ENCODE measurements at places on chromosomes 3 and 15. TPM values are rescaled to one million over a fixed set of nuclear protein-coding genes. Genes with fewer than 3 reads are reported as not detected.

RHOV gene
- total RNA-seq = not detected

CHDH gene
- 3.7 TPM for total RNA-seq

SENP2 gene
- total RNA-seq = 30.6 TPM

SAMMSON gene
- not detected for total RNA-seq

DNA sequence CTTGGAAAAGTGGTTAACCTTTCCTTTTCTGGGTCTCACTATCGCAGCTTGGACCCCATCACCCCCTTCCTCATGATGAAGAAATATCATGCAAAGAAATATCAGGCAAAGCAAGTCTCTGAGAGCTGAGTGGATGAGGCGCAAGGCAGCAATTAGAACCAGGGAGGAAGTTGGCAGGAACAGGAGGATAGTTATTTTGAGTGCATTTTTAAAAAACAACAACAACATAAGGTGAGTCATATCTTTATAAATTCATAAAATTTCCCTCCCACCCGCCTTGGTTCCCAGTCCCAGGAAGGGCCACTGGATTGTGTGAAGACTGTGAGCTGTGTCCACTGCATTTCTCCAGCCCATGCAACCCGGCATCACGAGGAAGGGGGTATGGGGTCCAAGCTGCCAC, 316.9 kb upstream of the TLE3 start:
- no peak for DNase-seq

DNA sequence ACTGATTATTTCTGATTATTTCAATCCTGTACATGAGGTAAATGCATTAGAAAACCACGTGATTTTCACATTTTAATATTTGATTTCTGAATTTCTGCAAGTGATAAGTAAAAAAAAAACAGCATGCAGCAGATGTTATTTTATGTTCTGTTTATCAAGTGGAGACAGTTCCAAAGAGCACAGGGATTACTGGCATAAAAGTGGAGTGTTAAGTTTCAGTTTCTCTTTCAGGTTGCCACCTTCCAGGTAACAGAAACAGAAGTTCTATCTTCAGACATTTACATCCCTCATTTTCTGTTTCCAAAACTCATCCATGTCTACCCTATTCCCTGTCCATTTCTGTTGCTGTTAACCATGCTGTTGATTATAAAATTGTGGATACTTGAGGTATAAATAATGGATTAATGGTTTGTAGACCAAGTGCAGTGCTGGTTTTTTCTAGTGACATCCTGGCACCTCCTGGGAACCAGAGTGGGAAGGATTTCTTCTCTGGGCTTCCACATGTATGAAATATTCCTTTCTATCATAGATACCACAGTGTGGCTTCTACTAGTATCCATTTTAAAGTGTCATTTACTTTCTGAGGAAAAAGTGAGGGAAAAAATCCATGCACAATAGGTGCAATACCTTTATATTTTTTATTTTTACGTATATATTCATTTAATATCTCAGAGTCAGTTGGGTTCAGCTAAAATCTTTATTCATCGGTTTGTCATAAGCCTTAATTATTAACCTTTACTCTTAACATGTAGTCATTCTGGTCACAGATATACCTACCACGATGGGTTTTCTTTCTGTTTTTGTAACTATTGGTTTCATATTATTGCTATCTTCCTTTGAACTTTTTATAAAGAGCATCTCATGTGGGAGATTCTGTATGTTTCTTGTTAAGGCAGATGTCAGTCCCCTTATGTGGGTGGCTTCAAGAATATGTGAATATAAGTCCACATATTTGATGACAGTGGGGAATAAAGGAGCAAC, 1010.0 kb downstream of the SQOR start:
- DNase-seq = no peak

GRCh38 chr15:39530480-39531342, 50.2 kb upstream of the THBS1 start:
- DNase-seq = no peak

DNA sequence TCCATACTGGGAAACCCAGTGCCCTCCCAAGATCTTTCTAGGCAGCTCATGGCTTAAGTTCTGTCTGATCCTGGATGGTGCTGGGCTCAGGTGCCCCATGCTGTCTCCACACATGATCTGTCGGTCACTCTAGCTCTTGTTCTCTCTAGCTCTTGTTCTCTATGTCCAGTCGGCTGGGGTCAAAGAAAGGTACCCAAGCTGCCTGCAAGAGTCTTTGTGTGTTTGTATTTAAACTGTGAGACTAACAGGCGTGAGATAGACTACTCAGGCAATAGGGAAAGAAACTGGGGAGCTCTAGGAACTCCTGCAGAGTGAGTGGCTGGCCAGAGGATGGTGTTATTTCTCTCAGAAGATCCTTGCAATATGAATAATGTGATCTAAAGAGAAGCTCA, 40.2 kb downstream of the GPR156 start:
- no peak for DNase-seq

- DNase-seq = peak; percentile 42
Measured at GRCh38 chr15:39549912-39550311, 31.0 kb upstream of the THBS1 start.

- DNase-seq = no peak
Measured at GRCh38 chr15:66955001-66955516, 110.3 kb upstream of the SMAD3 start.

DNA sequence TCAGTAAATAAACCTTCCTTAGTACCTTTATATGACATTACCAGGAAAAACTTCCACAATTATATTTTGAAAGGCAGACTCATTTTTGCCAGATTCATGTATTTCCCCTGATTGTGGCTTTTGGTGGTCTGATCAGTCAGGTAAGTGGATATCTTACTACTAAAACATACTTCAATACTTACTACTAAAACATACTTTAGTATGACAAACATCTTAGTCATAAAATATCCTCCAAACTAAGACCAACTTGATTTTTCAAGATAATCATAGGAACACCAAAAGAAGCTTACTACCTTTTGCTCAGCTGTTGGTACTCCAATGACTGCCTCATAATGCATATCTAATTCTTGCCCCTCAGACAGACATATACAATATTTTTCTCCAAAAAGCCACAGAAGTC, 9.3 kb downstream of the TJP1 start:
- DNase-seq = no peak

DNA sequence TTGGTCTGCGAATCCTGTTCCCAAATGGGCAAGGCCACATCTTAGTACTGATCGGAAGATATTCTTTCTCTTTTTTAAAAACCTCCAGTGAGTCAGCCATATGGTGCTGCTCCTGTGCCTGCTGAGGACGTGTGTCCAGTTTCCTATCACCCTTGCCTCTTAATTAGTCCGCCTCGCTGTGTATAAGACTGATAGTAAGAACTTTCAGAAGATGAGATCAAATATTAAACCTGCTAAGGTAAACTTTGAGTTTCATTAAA, 612 bp downstream of the UBA5 start:
- no peak for DNase-seq

- DNase-seq = no peak
Measured at GRCh38 chr3:4734454-4734853, 241.3 kb downstream of the ITPR1 start.

DNA sequence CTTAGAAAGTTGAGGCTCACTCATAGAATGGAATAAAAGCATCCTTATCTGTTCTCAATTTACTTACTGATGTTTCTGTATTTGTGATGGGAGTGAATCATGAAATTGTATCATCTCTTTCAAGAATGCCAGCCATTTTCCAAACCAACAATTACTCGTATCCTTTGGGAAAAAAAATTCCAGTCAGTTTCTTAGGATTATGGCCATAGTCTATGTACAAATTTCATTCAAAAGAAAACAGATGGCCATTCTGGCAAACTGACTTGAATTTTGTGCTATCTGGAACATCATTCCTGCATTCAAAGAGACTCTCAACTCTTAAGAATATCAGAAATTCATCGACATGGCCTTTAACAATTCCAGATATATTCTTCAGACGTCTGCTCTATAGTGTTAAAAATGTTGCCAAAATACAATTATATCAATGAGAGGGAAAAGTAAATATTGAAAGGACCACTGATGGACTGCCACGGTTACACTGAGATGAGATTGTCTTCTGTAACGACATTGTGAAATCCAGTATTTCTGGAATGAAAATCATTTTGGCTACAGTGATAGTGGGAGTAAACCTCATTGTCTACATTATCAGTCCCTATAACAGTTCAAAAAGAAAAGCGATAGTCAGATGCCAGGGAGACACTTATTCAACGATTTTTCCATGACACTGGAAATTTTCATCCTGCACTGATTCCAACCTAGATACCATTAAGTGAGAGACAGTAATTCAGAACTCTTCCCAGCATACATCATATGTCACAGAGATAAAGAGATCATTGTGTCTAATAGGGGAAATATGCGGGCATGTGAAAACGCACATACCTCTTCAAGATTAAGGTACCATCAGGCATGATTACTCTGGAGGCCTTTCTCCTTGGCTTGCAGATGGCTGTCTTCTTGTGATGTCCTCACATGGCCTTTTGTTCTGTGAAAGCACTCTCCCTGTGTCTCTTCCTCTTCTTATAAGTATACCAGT, 953.8 kb upstream of the ALCAM start:
- DNase-seq = no peak

- DNase-seq = peak; percentile 89
Measured at GRCh38 chr15:99486371-99487336, 79.1 kb upstream of the MEF2A start.
